ENCODE measurements at places on chromosomes 6 and 20.

DNA sequence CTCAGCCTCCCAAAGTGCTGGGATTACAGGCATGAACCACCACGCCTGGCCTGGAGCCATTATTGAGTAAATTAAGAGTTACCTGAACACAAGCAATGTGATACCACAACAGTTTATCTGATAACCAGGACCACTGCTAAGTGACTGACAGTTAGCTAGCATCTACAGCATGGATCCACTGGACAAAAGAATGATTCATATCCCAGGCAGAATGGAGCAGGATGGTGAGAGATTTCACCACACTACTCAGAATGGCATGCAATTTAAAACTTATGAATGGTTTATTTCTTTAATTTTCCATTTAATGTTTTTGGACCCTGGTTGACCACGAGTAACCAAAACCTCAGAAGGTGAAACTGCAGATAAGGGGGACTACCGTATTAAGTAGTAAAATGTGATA lies 48.6 kb downstream of the RALGAPA2 start:
- DNase-seq = no peak

DNA sequence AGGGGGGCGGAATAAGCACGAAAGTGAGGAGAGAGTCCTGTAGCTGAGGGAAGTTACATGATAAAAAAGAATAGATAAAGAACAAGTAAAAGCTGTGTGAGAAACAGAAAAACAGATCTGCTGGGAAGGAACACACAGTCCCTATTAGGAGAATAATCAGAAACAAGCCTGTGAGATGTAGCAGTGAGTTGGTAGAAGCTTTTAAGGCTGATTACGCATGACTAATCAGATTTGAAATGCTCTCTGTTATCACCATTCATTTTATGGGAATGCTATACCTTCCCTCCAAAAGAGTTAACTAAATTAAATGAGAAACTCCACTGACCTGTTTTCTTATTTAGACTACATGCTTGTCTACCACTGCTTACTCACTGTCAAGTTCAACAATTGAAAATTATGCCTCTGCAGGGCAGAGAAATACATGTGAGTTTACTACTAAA lies 15.8 kb downstream of the REPS1 start:
- DNase-seq = no peak

DNA sequence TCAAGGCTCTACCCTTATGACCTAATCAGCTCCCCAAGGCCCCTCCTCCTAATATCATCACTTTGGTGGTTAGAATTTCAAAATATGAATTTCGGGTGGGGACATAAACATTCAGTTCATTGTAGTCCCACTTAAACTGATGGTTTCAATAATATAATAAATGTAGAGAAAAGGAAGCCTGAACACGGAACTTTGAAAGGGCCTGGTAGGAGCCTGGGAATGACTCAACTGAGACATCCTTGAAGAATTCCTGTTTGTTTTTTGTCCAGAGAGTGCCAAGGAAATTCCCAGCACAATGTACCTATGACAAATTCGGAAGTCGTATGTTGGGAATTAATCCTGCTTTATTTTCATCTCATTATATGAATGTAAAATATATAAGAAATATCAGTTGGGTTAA lies 457.9 kb downstream of the PLCB1 start:
- DNase-seq = no peak

- DNase-seq = no peak
Observed at GRCh38 chr6:160297310-160297709, 38.7 kb upstream of the SLC22A2 start.

DNA sequence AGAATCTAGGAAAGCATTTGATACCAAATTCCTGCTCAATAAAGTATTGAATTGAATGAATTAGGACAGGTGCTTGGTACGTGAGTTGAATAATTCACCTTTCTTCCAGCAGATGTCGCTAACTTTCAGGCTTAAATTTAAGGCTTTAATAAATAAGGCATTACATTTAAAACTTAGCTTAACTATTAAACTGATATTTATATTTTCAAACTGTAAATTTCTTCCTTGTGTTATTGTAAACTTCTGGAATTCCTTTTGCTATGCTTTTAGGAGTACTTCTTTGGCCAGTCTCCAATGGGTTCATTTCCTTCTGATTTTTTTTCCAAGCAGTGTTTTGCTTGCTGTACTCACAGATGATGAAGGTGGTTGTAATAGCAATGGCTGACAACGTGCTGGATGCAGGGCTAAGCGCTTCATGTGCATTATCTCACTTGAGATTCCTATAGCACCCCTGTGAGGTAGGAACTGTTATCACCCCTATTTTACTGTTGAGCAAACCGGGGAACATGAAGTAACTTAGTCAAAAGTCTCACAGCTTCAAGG lies 71.3 kb upstream of the SLC2A12 start:
- DNase-seq = no peak

DNA sequence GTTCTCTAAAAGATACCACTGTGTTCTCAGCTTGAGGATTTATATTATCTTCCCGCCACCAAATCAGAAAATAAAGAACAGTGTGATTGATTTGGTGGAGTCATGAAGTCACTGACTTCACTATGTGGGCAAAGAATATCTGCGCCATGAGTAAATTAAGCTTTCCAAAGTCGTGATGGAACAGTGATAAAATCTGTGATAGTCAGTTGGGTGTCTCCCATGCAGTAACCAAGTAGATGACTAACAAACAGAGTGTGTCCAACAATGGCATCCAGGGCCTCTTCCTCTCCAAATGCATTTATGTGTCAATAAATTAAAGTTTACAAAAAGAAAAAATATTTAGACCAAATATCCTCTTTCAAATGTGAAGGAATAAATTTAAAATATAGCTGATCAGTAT lies 87.0 kb upstream of the DST start:
- no peak for DNase-seq

GRCh38 chr6:2900221-2900807 lies 2.8 kb downstream of the SERPINB9 start:
- DNase-seq = no peak

DNA sequence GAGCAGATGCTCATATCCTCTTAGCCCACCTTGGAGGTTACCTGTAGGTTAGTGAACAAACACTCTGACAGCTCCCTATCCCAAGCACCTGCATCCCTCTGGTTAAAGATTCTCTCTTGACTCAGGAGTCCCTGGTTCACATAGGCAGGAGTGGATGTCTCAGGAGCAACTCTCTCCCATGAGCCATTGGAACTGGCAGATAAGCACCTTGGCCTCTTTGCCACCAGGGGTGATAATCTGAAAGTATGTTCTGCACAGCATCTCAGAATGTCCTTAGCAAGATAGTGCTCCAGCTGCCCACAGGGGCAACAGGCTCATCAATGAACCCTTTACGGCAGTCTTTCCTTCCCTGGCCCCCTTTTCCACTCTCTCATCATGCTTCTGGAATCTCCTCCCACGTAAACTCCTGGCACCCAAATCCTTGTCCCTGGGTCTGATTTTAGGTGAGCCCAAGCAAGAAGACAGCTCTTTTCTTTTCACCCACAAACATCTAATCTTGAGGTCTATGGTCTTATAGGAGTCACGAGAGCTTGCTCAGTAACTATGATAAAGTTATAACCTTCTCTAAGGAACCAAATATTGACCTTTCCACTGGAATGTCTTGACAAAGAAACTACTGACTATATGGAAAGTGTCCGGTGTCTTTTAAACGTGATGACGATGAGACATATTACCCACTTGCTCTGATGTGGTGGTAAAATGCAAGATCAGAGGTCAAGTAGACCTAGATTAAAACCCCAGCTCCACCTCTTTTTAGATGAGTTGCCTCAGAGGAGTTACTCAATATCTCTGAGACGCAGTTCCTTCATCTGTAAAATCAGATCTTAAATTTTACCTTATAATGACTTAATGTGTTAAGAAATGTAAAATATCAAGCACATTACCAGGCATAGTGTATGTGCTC lies 39.8 kb upstream of the ISM1 start:
- DNase-seq = no peak

DNA sequence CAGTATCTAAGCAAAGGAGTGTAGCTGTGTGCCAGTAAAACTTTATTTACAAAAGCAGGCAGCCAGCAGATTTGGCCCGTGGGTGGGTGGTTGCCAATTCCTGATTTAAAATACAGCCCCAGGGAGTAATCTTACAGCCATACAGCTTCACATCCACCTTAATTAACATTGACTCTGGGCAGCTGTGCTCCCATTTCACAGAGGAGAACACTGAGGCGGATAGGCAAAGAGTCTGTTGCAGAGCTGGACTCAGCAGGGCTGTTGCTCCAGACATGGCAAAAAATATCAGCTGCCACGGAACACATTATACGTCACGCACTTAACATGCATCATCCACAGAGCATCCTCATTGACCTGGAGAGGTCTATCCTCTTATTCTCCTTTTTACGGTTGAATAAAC lies 289.9 kb downstream of the DHX35 start:
- DNase-seq = no peak

DNA sequence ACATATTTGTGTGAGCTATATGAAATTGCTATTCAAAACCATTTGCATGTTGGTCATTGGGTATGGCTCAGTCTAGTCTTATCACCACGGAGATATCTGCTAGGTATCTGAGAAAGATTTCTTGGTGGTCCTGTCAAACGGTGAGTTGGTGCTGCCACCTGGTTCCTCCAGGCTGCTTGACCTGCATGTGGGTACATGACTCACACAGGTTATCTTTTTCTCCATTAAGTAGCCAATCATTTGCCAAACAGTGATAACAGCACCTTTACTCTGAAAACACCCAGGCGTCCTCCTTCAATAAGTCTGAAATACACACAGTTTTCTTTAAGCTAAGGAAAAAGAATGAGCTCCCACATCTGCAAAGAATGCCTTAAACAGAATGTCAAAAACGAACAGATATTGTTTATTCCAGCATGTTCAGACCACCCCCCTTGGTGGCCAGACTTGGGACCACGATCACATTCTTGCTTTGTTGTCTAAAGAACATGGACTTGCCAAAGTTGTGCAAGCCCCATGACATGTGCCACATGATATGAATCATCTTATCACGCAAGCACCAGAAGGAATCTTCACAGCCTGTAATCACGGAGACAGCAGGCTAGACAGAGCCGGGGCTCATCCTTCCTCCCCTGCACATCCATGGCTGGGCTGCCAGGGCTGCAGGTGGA lies 200.7 kb upstream of the THBS2 start:
- no peak for DNase-seq

DNA sequence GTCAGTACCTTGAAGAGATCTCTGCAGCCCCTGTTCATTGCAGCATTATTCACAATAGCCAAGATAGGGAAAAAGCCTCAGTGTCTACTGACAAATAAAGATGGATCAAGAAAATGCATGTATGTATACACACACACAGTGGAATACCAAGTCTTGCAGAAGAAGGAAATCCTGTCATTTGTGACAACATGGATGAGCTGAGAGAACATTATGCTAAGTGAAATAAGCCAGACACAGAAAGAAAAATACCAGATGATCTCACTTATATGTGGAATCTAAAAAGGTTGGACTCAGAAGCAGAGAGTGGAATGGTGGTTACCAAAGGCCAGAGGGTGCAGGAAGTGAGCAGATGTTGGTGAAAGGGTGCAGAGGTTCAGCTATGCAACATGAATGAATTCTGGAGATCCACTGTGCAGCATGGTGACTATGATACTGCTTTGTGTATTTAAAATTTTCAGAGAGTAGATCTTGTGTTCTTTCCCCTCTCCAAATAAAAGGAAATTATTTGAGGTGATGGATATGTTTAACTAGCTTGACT lies 11.0 kb upstream of the SLC22A1 start:
- DNase-seq = no peak

DNA sequence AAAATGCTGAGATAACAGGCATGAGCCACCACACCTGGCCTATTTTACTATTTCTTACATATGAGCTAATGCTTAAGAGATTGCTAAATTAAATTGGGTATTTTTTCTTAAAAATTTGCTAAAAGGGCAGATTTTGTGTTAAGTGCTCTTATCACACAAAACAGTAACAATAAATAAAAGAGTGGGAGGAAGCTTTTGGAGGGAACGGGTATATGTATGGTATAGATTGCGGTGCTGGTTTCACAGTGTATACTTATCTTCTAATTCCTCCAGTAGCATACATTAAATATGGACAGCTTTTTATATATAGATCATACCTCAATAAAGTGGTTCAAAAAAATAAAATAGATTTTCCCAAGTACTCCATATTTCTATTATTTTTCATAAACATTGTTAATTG lies 39.4 kb upstream of the FABP7 start:
- DNase-seq = no peak

GRCh38 chr6:16698997-16699868 lies 62.0 kb downstream of the ATXN1 start:
- DNase-seq = no peak

GRCh38 chr6:151514000-151514730 lies 20.3 kb downstream of the CCDC170 start:
- DNase-seq = no peak

DNA sequence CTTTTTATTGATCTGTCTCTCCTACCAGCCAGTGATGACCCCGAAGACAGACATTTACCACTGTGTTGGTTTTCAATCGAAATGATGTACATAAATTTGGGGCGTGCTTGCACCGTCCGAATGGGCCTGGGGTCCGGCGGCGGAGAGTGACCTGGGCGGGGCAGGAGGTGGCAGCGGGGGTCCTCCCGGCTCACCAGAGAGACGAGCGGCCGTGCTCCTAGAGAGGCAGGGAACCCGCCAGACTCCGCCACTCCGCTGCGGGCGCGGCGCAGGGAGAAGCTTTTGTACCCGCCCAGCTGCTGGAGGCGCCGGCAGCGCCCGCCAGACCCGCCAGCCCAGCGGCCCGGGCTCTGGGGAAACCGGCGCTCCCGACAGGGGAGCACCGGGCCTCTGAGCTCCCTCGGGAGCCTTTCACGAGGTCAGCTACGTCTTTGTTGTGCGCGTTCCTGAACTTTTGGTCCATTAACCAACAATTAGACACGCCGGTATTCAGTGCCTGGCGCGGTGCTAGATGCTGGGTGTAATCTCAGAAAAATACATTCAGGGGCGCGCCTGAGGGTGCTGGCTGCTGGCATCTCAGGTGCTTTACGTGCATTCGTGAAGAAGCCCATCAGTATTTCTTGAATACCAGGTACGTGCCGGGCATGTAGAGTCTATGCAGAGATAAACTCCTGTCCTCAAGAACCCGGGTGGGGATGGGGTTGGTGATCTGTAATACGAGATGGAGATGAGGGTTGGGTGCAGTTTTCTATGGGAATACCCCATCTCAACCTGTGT lies at the start of gene PGBD1:
Gene PGBD1, plus strand, starts transcription at position 285 of the 777 bp plus-strand sequence. CDS start 2,242 bp downstream, outside the sequence.
- peak; percentile 6 for DNase-seq

DNA sequence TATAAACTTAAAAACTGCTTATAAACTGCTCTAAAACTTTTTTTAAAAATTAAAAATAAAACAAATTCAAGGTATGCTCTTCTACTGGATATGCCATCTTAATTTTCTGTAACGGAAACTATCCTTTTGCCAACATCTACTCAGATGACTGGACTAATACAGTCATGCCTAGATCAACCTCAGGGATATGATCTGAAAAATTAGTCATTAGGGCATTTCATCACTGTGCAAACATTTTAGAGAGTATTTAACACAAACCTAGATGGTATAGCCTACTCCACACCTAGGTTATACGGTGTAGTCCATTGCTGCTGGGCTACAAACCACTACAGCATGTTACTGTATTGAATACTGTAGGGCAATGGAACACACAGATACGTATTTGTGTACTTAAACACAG lies 64.8 kb downstream of the TRIM27 start:
- no peak for DNase-seq

DNA sequence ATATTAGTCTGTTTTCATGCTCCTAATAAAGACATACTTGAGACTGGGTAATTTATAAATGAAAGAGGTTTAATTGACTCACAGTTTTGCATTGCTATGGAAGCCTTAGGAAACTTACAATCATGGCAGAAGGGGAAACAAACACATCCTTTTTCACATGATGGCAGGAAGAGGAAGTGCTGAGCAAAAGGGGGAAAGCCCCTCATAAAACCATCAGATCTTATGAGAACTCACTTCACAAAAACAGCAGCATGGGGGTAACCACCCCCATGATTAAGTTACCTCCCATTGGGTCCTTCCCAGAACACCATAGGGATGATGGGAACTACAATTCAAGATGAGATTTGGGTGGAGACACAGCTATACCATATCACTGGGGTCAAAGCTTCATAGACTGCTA lies 254.2 kb downstream of the ERMARD start:
- DNase-seq = no peak

Data from activated T-helper 1 cell treated with anti-CD3 and anti-CD28 coated beads, Interleukin-2, amount 50 U/mL, for 16 hours (primary cell).